ENCODE measurements at places on chromosomes 16 and 17.

GRCh38 chr17:58060596-58061191 is 22.5 kb upstream of the DYNLL2 start:
- peaks cover 8% of the 10 kb centered on the region for H3K27me3 ChIP-seq
- no peaks in the 10 kb centered on the region for H3K36me3 ChIP-seq
- no peak overlapping the region for H3K4me3 ChIP-seq
- no peak for DNase-seq
- no peaks in the 10 kb centered on the region for H3K4me1 ChIP-seq
- H3K27ac ChIP-seq, result no peak overlapping the region

GRCh38 chr16:66844342-66845079 is at the start of gene CA7:
Gene CA7 (plus strand): TSS chr16:66844414. CDS start chr16:66844488, 74 bp downstream.
- H3K4me1 ChIP-seq, result peaks cover 15% of the 10 kb centered on the region
- H3K27ac ChIP-seq, result peak within 1 kb of the TSS; percentile 56
- no peaks in the 10 kb centered on the region for H3K36me3 ChIP-seq
- DNase-seq, result no peak

GRCh38 chr16:31093132-31093703 is 1.4 kb downstream of the VKORC1 start:
- peaks cover 27% of the 10 kb centered on the region for H3K4me1 ChIP-seq
- H3K36me3 ChIP-seq, result peaks cover 5% of the 10 kb centered on the region
- H3K27ac ChIP-seq, result no peak overlapping the region
- no peak for DNase-seq
- no peaks in the 10 kb centered on the region for H3K27me3 ChIP-seq

DNA sequence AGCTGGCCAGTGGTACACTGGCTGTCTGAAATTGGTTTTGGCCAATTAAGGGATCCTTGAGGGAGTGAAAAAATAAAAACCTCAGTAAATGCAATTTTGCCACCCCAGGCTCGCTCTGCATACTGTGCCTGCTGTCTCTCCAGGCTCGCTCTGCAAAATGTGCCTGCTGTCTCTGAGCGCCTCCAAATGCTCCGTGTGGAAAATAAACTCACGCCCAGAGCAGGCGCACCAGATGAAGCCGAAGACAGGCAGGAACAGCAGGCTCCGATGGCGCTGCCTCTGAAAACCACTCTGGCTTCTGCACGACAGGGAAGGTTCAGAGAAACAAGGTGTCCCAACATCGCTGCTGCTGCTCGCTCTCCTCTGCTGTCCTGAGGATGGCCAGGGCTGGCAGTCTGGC is 29.1 kb downstream of the SNN start:
- H3K4me1 ChIP-seq, result peaks cover 51% of the 10 kb centered on the region
- H3K27me3 ChIP-seq, result no peaks in the 10 kb centered on the region
- H3K4me3 ChIP-seq, result no peak overlapping the region
- H3K36me3 ChIP-seq, result peaks cover 58% of the 10 kb centered on the region

DNA sequence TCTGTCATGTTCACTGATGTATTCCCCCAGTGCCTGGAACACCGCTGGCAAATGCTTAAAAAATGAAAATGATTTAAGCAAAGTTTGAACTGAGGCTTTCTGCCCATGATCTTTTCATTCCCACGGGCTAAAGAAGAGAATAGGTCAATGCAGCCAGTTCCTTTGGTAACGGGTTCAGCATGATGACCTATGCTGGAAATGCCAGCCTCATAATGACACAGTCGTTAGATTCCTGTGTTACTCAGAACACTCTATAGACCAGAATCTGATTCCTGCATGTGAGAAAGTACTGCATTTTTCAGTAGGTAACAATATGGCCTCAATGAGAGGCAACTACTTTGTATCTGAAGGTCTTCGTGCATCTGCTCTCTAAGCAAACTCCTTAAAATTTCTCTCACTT is 19.1 kb upstream of the LIMD2 start:
- H3K27me3 ChIP-seq, result no peaks in the 10 kb centered on the region
- no peaks in the 10 kb centered on the region for H3K4me1 ChIP-seq
- H3K27ac ChIP-seq, result no peak overlapping the region
- DNase-seq, result no peak
- H3K36me3 ChIP-seq, result peaks cover 26% of the 10 kb centered on the region
- no peak overlapping the region for H3K4me3 ChIP-seq

DNA sequence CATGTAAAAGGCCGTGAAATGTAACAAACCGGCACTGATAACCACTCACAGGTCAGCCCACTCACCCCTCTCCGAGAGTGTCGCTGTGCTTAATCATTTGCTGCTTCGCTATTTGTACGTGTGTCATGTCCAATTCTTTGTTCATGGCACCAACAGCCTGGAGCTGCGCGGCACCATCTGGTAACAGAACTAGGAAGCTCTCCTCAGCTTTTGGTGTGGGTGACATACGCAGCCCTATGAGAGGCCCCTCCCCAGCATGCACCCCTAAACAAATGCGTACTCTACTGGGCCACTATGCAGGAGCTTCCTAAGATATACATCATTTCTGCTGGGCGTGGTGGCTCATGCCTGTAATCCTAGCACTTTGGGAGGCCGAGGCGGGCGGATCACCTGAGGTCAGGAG is 2.3 kb upstream of the PECAM1 start:
- H3K4me1 ChIP-seq, result peaks cover 38% of the 10 kb centered on the region
- H3K4me3 ChIP-seq, result peak overlapping the region; percentile 20
- H3K27ac ChIP-seq, result peak overlapping the region; percentile 67
- H3K36me3 ChIP-seq, result peaks cover 3% of the 10 kb centered on the region
- peaks cover 4% of the 10 kb centered on the region for H3K27me3 ChIP-seq

- H3K4me3 ChIP-seq, result no peak overlapping the region
- no peaks in the 10 kb centered on the region for H3K27me3 ChIP-seq
- no peak overlapping the region for H3K27ac ChIP-seq
- peaks cover 26% of the 10 kb centered on the region for H3K4me1 ChIP-seq
- no peak for DNase-seq
- H3K36me3 ChIP-seq, result peaks cover 15% of the 10 kb centered on the region
Measured at GRCh38 chr17:40224718-40225550, 5.8 kb downstream of the WIPF2 start.

DNA sequence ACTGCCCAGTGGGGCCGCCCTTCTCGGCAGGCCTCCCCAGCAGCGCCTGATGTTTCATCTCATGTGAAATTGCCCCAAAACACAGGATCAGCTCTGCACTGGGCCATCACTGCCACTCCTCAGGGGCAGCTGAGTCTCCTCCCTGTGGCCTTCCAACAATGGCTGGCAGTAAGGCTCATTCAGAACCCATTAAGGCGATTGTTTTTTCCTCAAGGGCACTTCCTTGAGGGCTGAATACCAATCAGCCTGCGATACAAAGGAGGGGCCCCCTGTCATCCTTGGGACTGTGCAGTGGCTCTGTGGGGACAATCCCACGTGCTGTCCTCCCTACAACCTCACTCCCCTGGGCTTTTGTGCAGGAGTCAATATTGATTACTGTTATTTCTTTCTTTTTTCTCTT is 47.5 kb downstream of the XYLT1 start:
- peaks cover 15% of the 10 kb centered on the region for H3K4me1 ChIP-seq
- H3K27me3 ChIP-seq, result no peaks in the 10 kb centered on the region
- no peak for DNase-seq
- no peak overlapping the region for H3K4me3 ChIP-seq

DNA sequence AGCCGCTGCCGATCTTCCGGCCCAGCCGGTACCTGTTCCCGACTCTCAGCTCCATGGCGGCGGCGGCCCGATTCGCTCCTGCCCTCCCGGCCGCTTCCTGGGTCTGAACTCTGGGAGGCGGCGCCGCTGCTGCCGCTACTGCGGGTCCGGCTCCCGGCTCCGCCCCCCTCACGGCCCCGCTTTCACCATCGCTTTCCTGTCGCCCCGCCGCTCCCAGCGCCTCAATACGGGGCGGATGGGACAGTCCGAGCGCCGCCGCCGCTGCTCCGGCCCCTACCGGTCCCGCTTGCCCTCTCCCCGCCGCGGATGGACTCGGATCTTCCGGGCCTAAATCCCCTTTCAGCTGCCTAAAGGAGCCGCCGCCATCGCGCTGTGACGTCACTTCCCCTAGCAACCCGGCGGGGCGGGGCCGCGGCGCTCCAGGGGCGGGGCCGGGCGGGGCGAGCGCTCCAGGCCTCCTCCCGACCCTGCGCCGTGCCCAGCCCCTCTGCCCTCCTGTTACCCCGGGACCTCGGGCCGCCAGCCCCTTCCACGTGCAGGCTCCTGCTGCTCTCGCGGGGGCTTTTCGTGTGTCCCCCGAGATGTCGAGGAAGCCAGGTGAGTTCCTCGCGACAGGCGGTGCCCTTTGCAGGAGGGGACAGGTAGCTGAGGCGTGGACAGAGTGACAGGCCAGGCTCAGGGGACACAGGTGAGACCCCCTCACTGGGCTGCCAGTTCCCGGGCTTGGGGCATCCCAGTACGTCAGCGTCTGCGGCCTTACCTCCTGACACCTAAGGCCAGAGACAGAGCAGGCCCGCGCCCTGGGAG is at the start of gene CSNK1D:
Gene CSNK1D, minus strand, starts transcription at position 374 of the 807 bp plus-strand sequence. Its CDS starts 319 bp downstream, at position 55.
- H3K27ac ChIP-seq, result peak within 1 kb of the TSS; percentile 99
- peaks cover 39% of the 10 kb centered on the region for H3K4me1 ChIP-seq
- peak; percentile 85 for DNase-seq
- peaks cover 2% of the 10 kb centered on the region for H3K27me3 ChIP-seq

- H3K4me3 ChIP-seq, result peak overlapping the region; percentile 7
- no peak overlapping the region for H3K27ac ChIP-seq
- H3K36me3 ChIP-seq, result peaks cover 17% of the 10 kb centered on the region
- H3K27me3 ChIP-seq, result no peaks in the 10 kb centered on the region
- no peak for DNase-seq
- H3K4me1 ChIP-seq, result no peaks in the 10 kb centered on the region
Measured at GRCh38 chr16:30985401-30986128, 558 bp downstream of the HSD3B7 start.

DNA sequence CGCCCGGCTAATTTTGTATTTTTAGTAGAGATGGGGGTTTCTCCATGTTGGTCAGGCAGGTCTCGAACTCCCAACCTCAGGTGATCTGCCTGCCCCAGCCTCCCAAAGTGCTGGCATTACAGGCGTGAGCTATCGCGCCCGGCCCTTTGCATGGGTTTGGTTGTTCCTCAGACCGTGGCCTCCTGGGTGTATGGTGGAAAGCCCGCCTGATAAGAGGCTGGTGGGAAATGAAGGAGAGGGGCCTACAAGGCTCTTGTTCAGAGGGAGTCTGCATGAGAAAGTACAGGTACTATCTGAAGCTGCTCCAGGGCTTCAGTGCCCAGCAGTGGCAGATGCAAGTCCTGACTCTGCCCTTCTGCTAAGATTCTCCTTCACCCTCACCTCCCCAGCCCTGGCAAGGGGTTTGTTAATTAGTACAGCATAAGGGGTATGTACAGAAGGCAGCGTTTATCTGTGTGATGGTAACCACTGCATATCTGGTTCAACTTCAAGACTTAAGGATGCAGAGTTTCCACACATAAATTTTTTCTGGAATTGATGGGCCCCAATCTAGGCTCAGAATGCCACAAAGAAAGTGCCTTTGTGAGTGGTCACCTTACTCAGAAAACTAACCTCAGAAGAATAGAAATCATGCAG is 24.2 kb downstream of the GRB7 start:
- H3K27ac ChIP-seq, result no peak overlapping the region
- no peak for DNase-seq
- H3K4me3 ChIP-seq, result no peak overlapping the region
- H3K27me3 ChIP-seq, result no peaks in the 10 kb centered on the region

DNA sequence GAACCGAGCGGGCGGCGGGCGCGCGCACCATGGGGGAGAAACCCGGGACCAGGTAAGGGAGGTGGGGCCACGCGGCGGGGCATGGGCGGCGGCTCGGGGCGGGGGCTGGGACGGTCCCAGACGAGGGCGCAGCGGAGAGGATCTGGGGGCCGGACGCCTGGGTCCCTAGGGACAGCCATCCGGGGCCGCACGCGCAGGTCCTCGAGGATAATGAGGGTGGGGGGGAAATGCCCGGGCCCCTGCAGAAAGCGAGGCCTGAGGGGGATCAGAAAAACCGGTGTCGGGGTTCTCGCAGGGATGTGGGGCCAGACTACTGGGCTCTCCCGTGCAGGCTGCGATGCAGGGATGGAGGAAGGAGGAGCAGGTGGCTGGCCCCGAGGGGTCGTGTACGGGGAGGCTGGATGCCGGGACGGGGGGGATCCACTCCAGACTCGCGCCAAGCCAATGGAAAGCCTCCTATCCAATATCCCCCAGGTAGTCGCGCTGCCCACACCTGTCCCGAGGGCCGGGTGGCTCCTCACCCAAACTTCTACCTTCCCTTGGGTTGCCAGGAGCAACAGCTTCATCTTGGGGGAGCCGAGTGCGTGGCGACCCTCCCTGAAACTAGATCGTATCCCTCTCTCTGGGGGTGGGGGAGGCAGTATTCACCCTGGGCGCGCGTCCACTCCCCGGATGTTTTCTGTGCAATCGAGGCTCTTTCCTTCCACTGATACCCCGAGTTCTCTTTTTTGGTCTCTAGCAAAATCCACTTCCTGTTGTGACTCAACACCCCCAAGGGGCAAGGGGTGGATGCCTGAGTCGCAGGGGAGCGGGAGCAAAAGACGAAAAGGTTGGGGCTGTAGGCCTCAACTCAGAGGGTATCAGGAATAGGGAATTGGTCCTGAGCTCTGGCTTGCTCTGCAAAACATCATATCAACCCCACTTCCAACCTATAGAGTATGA is 532 bp downstream of the ARRB2 start:
- peak overlapping the region; percentile 98 for H3K4me3 ChIP-seq
- peaks cover 19% of the 10 kb centered on the region for H3K36me3 ChIP-seq

DNA sequence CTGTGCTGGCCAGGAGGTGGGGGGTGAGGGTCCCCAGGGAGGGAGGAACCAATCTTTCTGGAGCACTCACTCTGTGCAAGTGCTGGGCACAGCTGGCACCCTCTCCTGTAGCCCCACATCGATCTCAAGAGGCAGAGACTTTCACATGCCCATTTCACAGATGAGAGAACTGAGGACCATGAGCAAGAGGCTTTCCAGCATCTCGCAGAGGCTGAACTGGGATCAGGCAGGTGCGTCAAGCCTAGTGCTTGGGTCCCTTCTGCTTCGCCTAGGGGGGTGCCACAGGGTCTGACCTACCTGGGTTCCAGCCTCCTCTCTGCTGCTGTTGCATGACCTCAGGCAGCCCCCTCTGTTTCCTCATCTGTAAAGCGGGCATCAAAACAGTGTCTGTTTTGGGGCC is 1.3 kb upstream of the WFDC1 start:
- no peak overlapping the region for H3K27ac ChIP-seq
- DNase-seq, result no peak
- H3K4me1 ChIP-seq, result peaks cover 5% of the 10 kb centered on the region
- no peaks in the 10 kb centered on the region for H3K36me3 ChIP-seq

DNA sequence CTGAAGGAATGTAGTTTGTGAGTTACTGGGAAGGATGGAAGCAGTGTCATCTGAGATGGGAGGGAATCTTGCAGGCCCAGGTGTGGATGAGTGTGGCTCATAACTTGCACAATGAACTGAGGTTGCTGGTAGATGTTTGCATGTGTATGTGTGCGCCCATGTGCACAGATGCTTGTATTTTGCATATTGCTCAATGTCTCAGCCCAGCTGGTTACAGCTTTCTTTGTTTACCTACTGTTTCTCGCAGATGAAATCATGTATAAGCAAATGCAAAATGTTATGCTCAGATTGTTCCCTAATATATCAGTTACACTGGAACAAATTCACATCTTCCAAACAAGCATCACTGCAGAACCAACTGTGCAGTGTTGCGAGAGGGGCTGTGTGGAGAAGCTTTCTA is 452.2 kb upstream of the EEF2KMT start:
- no peak overlapping the region for H3K27ac ChIP-seq
- no peak for DNase-seq
